ENCODE measurements at places on chromosomes 3 and 15.

GRCh38 chr3:110070161-110070916 lies 733.0 kb upstream of the DPPA4 start:
- DNase-seq, result no peak

DNA sequence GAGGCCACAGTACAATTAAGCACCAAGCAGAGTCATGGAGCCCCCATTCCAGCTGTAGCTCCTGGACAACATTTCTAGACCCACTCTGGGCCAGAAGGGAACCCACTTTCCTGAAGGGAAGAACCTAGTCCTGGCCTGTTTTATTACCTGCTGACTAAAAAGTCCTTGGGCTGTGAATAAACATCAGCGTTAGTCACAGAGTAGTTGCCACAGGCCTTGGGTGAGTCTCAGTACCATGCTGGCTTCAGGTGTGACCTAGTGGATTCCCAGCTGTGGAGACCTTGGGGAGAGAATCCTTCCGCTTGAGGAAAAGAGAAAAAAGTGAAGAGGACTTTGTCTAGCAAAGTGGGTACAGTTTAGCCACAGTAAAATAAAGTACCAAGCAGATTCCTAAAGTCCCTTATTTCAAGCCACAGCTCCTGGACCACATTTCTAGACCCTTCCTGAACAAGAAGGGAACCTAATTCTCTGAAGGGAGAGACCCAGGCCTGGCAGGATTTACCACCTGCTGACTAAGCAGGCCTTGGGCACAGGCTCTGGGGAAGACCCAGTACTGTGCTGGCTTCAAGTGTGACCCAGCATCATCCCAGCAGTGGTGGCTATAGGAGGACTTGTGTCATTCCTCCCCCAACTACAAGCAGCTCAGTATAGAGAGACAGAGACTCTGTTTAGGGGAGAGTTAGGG lies 118.3 kb upstream of the KCNH8 start:
- no peak for DNase-seq

GRCh38 chr3:63092515-63092914 lies 185.6 kb upstream of the SYNPR start:
- DNase-seq, result no peak

GRCh38 chr3:88369337-88369736 lies 219.6 kb downstream of the C3orf38 start:
- no peak for DNase-seq

DNA sequence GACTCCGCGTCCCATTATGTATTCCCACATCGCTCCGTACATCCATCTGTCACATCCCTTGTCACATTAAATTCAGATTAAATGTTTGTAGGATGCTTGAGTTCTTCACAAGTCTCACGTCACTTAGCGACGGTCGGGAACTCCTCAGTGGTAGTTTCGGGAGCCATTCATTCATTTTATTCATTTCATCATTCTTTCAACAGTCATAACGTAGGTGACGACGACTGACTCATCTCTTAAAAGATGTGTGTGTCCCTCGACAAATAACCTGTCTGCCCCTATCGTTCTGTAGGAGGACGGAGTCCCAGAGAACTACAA lies 272 bp upstream of the SRPRB start:
- DNase-seq, result no peak

GRCh38 chr15:90376789-90377188 lies 11.3 kb upstream of the IQGAP1 start:
- DNase-seq, result peak; percentile 33

GRCh38 chr3:132317229-132317948 lies at the start of gene ACP3:
Gene ACP3, plus strand, starts transcription at chr3:132317407. Its CDS starts 50 bp downstream, at chr3:132317457.
- DNase-seq, result no peak

DNA sequence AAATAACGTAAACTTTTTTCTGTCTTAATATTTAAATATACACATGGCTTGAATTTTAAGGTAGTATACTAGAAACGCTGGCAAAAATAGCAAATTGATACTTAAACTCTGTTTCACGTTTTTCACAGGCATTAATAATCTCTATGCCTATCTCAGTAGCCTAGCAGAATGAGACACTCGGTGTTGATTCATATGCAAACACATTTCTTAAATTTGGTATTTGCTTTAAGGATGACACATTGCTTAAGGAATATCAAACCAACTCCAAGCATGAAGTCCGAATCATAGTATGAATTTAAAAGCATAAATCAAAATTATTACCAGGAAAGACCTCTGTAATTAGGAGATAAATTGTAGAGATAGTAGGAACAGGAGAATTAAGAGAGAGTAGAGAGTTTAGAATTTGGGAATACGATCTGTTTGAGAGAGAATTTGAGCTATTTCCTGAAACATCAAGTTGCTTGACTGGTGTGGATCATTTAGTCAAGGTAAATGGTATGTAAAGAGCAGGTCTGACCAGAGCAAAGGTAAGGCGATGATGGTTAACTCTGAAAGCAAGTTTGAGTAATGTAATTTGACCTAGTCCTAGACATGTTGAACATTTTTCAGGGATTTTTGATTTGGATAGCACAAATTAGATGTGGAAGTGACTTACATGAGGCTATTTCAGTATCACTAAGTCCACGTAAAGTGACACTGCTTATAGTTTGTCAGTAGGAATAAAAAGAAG lies 236.1 kb downstream of the ROBO1 start:
- no peak for DNase-seq

DNA sequence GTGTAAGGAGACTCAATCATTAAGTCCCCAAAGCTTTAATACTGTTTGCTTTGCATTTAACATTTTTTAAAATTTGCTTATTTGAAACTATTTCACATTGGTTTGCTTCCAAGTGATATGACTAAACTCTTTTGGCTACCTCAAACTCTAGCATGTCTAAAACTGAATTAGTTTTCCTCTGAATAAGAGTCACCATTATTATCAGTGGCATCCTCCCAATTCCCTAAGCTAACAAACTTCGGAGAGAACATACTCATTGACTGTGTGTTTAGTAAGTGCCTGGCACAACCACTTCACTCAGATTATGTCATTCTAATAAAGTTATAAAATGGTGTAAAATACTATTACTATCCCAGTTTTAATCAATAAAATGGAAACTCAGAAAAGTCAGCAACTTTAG lies 21.9 kb downstream of the ATOSA start:
- no peak for DNase-seq

- DNase-seq, result no peak
Observed at GRCh38 chr3:165796701-165797100, 40.5 kb downstream of the BCHE start.

GRCh38 chr15:89781891-89782618 lies 5.9 kb downstream of the MESP2 start:
- no peak for DNase-seq

DNA sequence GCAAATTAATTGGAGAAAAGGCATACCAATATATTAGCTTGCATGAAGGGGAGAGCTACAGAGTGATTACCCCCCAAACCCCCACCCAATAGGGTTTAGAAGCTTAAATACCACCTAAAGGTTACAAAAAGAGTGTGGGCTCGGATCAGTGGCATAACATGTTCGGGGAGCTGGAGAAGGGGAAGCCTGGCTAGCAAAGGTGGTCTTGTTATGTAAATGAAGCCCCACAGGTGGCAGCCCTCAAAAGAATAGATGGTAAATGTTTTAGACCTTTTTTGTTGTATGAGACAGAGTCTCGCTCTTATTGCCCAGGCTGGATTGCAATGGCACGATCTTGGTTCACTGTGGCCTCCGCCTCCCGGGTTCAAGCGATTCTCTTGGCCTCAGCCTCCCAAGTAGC lies 10.9 kb upstream of the PXK start:
- no peak for DNase-seq

GRCh38 chr15:31049111-31049510 lies 52.4 kb downstream of the TRPM1 start:
- no peak for DNase-seq

- no peak for DNase-seq
Observed at GRCh38 chr3:15707779-15708178, 90.0 kb downstream of the ANKRD28 start.

GRCh38 chr15:80404057-80404760 lies at the start of gene ARNT2:
Gene ARNT2, plus strand, starts transcription at chr15:80404382. Its CDS starts 134 bp downstream, at chr15:80404516.
- DNase-seq, result no peak

- no peak for DNase-seq
Observed at GRCh38 chr3:194130807-194131589, 5.0 kb upstream of the HES1 start.

- no peak for DNase-seq
Observed at GRCh38 chr3:25235031-25235430, 193.0 kb upstream of the RARB start.

DNA sequence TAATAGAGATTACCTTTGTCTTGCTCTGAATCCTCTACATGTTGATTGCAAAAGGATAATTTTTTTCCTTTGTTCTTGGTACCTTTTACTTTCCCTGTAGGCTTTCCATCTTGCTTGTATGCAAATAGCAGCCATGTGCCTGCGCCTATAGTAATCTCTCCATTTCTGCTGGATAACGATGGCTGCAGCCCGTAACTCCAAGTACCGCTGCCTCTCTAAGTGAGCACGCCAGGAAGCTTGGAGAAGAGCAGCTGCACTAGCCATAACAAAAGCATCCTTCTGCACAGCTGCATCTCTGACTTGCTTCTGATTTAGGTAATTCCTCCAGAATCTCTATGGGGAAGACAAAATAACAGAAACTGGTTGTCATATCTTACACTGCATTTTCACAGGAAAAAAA lies 89.3 kb downstream of the NR2E3 start:
- DNase-seq, result no peak

- DNase-seq, result no peak
Observed at GRCh38 chr15:62807539-62808130, 234.9 kb upstream of the TPM1 start.

GRCh38 chr3:188974856-188975599 lies 196.7 kb upstream of the TPRG1 start:
- DNase-seq, result no peak

- DNase-seq, result no peak
Observed at GRCh38 chr15:45588219-45588875, 1.2 kb downstream of the BLOC1S6 start.

DNA sequence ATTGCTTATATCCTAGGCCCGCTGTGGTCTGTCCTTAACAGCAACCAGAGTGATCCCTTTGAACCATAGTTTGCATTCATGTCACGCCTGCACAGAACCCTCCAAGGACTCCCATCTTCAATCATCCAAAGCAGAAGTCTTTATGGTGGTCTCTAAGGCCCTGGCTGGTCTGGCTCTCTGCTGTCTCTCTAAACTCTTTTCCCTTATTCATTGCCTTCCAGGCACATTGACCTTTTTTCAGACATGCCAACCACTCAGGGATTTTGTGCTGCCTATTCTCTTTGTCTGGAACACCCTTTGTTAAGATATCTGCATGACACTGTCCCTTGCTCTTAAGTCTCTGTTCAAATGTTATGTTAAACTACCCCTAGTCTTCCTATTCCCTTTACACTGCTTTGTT lies 21.9 kb upstream of the ZBTB47 start:
- no peak for DNase-seq

DNA sequence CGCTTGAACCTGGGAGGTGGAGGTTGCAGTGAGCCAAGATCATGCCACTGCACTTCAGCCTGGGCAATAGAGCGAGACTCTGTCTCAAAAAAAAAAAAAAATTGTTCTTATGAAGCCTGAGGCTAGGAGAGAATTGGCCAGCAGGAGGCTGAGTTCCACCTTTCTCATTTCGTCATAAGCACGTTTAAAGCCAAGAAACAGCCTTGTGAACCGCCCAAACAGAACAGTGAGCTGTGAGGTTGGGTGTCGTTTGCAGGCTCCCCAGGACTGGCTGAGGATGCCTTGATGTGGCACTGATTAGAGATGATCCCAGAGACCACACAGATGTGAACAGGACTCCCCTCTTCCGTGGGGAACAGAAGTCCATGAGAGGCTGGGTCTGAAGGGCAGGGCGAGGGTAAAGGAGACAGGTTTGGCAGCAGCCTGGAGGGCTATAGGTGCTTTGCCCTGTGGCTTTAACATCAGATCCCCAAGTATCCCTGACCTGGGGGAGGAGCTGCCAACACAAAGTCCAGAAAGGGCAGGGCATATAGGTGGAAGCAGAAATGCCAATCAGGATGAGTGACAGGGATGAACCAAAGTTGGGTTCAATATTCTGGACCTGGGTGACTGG lies 52.9 kb downstream of the CLEC3B start:
- DNase-seq, result no peak

DNA sequence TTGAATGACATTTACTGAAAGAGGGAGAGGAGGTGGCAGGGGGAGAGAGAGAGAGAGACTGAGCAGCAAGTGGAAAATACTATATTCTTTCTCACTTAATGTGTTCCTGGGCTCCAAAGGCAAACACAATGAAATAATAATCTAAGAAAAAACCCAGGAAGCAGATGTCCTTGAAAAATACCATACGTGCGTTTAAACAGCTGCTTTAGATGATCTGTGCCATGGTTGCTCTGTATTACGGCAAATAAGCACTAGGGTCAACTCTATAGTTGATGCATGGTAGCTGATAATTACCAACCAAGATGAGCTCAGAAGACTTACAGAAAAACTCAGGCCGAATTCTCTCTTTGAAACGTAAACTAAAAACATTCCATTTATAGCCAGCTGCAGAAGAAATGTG lies 410.3 kb upstream of the TBL1XR1 start:
- DNase-seq, result no peak

DNA sequence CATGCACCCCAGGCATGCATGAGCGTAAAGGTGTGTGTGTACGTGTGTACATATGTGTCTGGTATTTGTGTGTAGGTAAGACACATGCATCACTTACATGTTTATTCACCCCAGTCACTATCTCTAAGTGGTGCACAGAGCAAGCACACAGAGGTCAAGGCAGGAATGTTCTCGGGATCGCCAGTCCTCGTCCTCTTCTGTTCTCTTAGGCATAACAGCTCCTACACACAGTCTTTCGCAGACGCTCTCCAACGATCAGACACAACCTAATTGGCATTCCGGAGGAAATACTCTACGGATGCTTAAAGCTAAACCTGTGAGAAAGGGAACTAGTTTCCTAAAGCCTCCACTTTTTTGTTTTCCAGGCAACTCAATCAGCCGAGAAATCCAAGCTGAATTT lies 95.9 kb downstream of the ADAMTS17 start:
- DNase-seq, result no peak

GRCh38 chr3:23183731-23184130 lies 19.4 kb upstream of the UBE2E2 start:
- DNase-seq, result no peak

DNA sequence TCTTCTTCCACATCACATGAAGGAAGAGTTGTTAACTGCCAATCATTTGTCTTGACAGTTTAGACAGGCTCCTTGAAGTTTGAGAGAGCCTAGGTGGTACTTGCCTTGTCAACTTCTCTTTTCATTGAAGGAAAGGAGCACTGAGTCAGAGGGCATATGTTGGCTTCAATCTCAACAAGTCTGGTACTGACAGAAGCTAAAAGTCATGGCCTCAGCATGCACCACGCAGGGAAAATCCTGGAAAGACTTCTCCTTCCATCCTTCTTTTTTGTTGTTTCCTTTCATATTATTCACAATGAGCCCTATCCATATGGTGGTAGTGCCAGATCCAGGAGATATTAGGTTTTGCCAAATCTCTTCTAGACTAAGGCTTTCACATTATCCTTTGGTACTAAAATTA lies 1272.5 kb downstream of the ROBO1 start:
- DNase-seq, result no peak

DNA sequence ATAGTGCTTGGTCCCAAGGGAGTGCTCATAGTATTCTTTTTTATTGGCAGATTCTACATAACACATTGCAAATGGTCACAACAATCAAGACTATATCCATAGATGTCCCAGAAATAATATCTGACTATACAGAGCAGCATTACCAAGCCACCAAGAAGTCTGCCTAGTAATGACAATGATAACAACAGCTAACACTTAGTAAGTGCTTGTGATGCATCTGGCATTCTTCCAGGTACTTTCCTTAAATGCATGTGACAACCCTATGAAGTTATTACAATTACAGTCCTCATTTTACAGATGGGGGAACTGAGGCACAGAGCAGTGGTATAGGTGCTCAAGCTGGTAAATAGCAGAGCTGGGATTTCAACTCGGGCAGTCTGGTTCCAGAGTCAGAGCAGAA lies 49.6 kb upstream of the ICE2 start:
- DNase-seq, result no peak

All from stimulated activated CD8-positive, alpha-beta memory T cell treated with anti-CD3 and anti-CD28 coated beads, Interleukin-4, amount 100 ng/mL, for 4 hours (primary cell).